Left hindlimb (tissue), 1 donor: ENCODE measurements at places on chromosomes 1 and 21.

DNA sequence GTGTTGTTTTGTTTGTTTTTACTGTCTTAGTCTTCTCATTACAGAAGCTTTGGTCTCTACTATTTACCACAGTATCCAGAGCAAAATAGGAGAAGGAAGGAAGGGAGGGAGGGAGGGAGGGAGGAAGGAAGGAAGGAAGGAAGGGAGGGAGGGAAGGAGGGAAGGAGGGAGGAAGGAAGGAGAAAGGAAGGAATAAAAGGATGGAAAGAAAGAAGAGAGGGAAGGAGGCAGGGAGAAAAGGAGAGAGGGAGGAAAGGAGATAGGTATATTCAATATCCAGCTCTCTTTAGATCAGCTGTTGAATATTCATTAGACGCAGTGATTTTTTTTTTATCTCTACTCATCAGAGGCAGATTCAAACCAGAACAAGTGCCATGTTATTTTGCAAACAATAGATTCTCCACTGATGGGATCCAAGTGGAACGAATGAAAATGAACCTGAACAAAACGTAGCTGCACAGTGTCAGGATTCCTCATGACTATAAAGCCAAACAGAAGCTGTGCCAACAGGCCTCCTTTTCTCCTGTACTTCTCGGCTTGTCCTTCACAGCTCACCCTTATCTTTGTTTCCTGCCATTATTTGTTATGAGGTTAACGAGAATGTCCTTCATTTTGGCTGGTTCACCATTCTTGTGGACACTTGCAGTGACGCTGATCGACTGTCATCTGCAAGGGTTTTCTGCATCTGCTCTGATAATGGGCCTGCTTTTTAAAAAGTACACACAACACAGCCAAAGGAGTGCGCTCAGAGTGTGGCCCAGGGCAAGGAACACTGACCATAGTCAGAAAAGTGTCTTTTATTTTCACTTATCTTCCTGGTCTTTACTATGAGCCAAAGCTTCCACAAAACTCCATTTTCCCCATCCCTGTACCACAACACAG is 7.8 kb upstream of the NTPCR start:
- DNase-seq: no peak

GRCh38 chr21:39849014-39849655 is 18.1 kb upstream of the PCP4 start:
- DNase-seq: no peak

DNA sequence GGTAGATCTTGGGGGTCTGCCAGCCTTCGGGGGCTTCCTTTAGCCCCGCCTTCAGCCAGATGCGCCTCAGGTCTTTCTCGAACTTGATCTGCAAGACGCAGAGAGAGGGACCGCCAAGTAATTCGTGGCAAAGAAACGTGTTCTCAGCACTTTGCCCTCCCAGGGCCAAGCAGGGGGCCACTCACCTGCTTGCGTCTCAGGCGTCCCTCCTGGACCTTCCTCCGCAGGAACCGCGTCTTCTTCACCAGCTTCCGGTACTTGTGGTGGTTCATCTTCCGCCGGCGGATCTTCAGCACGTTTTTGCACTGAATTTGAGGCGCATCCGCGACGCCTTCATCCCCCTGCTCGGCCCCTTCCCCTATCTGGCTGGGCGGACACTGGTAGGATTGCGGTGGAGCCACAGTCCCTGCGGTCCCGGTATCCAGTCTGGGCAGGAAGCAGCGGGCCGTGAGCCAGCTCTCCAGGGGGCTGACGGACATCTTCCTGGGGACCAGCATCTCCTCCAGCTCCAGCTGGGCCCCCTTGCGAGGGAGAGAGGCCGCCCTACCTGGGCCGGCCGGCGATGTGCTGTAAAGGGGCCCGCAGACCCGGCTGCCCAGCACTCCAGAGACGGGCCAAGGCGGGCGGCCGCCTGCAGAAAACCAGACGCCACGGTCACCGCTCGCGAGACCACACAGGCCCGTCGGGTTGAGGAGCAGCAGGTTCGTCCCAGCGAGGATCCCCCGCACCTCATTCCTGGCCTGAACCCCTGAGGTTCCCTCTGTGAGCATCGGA is 1.0 kb downstream of the AURKAIP1 start:
- no peak for DNase-seq

GRCh38 chr1:1034439-1034781 is 14.5 kb downstream of the AGRN start:
- DNase-seq: no peak

DNA sequence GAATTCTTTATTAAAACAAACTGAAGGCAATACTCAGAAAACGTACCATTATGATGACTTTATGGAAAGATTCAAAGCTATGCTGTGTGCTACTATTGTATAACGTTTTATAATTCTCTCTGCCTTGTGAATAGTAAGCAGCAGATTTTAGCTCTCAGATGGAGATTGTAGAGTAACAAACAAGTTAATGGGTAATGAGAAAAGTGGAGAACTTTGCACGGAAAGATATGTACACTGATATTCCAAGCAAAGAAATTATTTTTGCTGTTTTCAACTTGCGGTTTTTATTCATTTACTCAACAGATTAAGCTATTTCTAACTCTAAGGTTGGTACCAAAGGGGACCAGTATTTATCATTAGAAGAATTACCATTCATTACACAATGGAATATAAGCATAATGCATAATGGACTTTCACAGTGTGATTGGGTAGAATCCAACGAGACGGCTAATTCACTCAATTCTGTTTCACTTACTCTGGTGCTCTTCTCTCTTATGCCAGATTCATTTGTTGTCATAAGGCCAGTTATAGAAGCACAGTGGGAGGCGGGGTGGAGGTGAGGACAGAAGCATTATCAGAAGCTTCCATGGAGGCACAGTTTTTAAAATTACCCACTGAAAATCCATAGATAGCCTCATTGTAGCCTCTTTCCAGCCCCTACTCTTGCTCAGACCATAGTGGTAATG is 38.6 kb downstream of the ATP1B1 start:
- no peak for DNase-seq

GRCh38 chr1:152870831-152871730 is 7.0 kb upstream of the SMCP start:
- no peak for DNase-seq

- DNase-seq: peak; percentile 33
Measured at GRCh38 chr1:54800899-54801759, at the start of gene TTC22. TSS of gene TTC22 (minus strand) at chr1:54801323. CDS start at chr1:54801163, 160 bp downstream.

- DNase-seq: no peak
Measured at GRCh38 chr1:91546876-91547275, 46.2 kb downstream of the CDC7 start.

- peak; percentile 66 for DNase-seq
Measured at GRCh38 chr1:17419626-17420328, 19.7 kb downstream of the RCC2 start.

DNA sequence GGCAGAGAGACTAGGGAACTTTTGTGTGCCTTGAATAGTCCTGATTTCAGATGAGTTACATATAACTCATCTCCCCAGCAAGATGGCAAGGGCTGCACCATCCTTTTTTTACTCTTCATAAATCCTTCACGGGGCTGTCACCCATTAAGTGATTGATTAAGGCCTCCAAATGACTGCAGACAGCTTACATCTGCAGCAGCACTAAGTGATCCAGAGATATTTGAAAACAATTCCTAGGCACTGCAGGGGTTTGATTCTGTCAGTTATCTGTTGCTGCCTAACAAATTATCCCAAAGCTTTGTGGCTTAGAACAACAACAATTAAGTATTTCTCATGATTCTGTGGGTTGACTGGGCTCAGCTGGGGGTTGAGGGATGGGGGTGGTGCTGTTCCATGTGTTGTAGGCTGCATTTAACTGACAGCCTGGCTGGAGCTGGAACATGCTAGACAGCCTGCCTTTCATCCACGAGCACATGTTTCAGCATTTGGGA is 19.3 kb downstream of the TEX38 start:
- DNase-seq: no peak

DNA sequence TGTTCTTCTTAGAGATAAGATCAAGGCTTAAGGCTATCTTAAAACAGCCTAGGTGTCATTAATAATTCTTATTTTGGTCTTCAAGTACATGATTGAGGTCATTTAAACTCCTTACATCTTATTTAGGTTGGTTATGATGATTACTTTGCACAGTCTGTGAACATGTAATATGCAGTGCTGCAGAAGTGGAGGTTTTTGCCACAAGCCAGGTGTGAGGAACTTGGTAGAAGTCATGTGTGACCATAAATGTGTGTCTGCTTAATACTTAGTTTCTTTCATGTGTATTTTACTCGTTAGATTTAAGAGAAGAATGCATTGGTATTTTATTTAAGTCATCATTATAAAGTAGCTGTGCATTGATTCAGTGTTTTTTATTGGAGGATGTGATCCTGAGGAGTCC is 10.1 kb downstream of the ATG4C start:
- DNase-seq: no peak

- no peak for DNase-seq
Measured at GRCh38 chr1:185581961-185582725, 152.0 kb upstream of the HMCN1 start.

DNA sequence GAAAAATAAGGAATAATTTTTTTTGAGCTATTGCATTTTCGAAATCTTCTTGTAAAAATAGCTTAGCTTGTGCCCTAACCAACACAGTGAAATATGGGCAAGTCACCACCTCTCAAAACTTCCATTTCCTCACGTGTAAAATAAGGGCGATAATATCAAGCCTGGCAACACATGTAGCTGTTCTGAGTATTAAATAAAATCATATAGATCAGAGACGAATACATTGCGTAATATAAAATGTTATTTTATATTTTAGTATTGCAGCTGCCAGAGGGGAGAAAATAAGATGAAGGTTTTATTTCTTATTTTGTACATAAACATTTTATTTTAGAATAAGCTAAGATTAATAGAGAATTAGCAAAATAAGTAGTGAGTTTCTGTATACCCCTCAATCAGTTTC is 85.9 kb downstream of the C21orf91 start:
- DNase-seq: no peak

DNA sequence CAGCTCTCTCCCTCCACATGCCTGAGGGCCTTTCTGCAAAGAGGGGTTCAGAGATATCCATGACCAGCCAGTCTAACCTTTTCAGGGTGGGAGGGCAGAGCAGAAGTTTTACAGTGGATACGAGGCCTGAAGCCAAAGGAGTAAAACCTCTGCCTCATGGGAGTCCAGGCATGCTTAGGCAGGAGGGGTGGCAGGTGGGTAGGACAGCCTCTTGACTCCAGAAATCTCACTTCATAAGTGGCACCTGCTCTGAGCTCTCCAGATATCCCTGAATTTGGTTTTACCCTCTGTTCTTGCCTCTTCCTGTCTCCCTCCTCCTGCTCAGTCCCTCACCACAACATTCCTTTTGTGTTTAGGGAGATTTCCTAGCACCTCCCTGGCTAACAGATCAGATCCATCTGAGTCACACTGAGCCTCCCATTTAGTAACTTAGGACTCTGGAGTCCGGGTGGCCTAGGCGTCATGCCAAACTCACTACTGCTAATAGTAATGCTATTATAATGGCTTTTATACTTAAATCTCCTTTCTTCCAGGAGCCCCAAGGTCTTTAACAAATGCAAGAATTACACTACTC is 201.0 kb downstream of the HS2ST1 start:
- DNase-seq: no peak

GRCh38 chr1:112904831-112905261 is 51.1 kb downstream of the SLC16A1 start:
- DNase-seq: no peak

GRCh38 chr1:210669951-210670350 is 341.2 kb downstream of the HHAT start:
- no peak for DNase-seq

GRCh38 chr1:96370757-96371156 is 350.8 kb upstream of the PTBP2 start:
- no peak for DNase-seq

DNA sequence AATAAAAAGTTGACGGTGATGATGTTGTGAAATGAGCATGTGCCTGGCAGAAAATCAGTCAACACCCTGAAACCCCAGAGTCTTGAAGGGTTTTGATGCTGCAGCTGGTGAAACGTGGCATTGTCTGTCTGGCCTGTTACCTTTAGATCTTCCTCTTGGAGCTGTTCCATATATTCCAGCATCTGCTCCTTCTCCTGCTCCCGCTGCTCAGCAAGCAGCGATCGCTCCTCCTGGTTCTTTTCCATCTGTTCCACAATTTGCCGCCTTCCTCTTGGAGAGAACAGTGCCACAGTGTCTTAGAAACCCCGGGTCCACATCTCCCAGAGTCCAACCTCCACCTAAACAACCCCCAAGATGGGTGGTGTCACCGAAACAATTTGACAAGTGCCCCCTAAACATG is 15.7 kb downstream of the CFAP45 start:
- DNase-seq: no peak

DNA sequence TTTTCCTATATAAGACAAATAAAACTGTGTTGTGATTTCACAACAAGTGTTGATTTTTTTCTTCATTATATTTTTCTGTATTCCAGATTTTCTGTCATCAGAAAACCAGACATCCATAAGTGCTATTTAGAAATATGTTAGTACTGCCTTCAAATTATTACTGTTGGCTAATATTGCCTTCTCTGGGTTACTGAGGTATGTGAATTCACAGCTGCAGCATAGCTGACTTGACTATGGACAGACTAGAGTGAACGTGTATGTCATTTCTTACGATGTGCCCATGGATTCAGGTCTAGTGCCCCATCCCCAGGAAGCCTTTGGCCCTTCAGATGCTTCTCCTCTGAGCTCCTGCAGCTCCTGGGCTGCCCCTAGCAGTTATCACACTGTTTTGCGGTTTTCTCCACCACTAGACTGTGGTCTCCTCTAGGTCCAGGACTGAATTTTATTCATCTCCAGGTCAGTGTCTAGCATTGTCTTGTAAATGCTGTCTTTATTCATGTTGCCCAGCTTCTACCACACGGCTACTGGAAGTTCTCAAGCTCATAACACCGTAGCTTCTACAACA is 118.5 kb downstream of the FGGY start:
- DNase-seq: no peak

- DNase-seq: no peak
Measured at GRCh38 chr21:27646056-27646455, 679.2 kb upstream of the ADAMTS5 start.

DNA sequence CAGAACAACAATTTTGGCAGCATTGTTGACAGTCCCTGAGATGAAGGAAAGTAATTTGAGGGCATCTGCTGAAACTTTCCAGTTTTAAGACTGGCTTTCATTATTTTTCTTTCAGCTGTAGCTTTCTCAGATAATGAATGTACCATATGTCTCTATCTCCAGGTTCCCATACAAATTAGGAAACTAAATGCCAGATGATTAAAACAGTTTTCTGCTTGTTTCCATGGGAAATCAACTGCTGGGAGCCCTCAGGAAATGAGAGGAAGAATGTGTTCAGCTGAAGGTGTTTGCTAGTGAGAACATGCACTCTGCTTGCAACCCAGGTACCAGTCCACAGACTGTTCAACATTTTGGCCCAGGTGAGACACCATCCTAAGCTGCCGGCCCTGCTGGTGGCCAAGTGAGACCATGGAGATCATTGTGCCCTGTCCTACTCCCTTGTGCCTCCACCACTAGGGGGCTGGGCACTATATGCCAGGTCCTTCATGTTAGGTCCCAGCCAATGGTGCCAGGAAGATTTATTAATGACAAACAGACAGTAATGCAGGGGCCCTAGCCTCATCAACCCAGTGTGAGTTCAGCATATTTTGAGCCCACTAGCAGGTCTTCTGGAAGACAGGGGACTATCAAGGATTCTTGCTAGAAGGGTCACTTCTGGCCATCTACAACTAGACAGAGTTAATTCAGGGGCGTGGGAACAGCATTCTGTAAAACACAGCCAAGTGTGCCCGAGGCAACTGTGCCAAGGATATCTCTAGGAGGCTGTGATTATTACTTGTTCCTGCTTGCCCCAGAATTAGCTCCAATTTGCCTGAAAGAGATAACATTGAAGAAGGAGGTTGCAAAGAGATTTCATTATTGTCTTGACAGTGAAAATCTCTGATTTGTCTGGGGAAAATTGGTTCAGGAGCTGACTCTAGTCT is 17.0 kb upstream of the LRRC8C start:
- DNase-seq: no peak
